Left lung (tissue), 14 donors: ENCODE measurements at places on chromosomes 5 and 9.

GRCh38 chr5:136032564-136032963 is 3.8 kb downstream of the TGFBI start:
- no peak for DNase-seq

DNA sequence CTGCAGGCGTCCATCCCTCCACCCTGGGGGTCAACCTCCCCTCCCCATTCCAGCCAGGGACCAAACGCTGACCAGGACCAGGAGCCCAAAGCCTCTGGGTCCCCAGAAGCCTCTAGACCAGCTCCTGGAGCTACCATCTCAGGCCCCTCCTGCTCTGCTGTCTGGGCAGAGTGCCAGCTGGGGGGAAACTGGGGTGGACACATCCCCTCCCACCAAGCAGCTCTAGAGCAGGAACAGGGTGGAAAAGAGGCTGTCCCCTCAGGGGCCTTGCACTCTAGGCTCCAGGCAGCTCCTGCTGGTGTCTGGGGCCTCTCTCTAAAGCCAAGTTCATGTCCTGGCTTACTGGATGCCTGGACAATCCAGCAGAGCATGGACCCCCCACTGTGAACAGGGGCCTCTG is 4.4 kb downstream of the SSNA1 start:
- no peak for DNase-seq

DNA sequence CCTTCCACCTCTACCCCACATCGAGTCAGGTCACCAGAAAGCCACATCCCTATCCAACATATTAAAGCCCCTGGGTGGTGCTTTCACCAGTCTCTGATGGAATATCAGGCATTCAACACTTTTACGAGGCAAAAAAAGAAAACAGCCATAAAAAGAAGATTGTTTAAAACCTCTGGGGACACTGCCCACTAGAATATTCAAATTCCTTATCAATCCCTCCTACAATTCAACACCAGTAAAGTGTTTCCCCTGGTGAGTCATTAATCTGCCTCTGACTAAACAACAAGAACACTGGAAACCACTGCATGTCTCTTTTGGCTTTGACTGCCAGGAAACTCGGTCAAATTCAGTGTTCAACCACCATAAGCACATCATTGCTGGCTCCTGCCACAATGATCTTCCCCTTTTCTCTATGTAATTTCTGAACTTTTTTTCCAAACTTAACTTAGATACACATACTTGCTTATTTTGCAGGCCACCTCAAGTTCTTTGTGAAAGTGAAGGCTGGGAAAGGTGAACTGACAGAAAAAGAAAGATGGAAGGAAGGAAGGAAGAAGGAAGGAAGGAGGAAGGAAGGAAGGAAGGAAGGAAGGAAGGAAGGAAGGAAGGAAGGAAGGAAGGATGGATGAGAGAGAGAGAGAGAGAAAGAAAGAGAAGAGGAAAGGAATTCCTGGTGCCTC is 105.3 kb downstream of the PAX5 start:
- DNase-seq: no peak

- DNase-seq: no peak
Observed at GRCh38 chr9:104240890-104241289, 146.8 kb downstream of the SMC2 start.

- peak; percentile 63 for DNase-seq
Observed at GRCh38 chr5:119302916-119303897, 52.6 kb upstream of the TNFAIP8 start.

DNA sequence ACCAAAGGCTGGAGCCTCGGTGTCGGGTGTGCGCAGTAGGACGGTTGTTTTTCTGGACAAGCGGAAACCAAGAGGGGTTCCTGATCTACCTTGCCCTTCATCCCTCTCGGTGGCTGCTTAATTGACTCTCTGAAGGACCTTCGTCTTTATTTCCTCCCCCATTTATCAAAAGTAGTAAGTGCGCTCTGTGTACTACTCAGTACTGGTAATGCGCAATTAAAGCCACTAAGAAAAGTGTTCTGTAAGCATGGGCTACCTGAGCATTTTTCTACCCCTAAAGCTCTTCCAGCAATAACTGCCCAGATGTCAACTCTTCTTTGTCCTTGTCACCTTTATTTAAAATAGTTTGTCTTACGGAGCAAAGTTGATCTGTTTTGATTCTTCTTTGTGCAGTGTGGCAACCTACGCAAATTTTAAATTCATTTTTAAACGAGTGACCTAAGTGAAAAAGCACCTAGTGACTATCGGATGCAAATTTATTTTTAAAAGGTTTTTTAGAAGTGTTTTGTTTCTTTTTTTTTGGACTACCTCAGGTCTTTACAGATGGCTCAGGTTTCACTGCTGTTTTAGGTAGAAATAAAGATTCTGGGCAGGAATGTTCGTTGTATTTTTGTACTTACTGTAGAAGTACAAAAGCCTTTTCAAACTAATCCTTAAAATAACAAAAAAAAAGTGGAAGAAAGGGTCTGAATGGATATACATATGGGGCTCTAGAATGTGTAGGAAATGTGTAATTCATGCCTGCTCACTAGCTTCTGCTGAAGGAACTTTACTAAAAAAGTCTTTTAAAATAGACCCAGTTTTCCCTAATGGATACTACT is 2.0 kb downstream of the JMY start:
- peak; percentile 4 for DNase-seq

- DNase-seq: peak; percentile 60
Observed at GRCh38 chr5:1958211-1959010, 75.7 kb upstream of the IRX4 start.

- DNase-seq: no peak
Observed at GRCh38 chr9:12272471-12273120, 420.6 kb upstream of the TYRP1 start.

- DNase-seq: no peak
Observed at GRCh38 chr9:127136081-127136879, 13.8 kb upstream of the ANGPTL2 start.

DNA sequence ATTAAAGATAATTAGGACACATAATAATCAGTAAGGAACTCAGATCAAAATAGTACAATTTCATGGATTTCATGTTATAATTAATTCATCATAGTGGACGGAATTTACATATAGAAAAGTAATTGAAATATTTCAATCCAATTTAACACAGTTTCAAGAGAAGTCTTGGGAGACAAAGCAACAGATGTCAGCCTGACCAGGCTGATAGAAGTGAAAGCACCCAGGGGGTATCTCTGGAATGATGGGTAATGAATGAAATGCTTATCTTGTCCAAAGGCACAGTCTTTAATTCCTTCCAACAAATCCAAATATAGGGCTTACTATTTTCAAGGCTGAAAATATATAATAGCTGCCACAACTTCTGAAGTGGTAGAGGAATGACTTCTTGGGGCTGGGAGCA is 629.3 kb upstream of the RGMB start:
- no peak for DNase-seq

DNA sequence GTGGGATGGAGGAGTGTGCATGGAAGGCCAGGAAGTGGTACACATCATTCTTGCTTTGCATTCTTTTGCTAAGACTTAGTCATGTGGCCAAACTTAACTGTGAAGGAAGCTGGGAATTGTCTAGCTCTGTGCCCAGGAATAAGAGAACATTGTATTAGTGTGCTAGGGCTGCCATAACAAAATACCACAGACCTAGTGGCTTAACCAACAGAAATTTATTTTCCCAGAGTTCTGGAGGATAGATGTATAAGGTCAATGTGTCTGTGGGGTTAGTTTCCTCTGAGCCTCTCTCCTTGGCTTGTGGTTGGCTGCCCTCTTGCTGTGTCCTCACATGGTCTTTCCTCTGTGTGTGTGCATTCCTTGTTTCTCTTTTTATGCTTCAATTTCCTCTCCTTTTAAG is 32.4 kb downstream of the NNT start:
- no peak for DNase-seq

DNA sequence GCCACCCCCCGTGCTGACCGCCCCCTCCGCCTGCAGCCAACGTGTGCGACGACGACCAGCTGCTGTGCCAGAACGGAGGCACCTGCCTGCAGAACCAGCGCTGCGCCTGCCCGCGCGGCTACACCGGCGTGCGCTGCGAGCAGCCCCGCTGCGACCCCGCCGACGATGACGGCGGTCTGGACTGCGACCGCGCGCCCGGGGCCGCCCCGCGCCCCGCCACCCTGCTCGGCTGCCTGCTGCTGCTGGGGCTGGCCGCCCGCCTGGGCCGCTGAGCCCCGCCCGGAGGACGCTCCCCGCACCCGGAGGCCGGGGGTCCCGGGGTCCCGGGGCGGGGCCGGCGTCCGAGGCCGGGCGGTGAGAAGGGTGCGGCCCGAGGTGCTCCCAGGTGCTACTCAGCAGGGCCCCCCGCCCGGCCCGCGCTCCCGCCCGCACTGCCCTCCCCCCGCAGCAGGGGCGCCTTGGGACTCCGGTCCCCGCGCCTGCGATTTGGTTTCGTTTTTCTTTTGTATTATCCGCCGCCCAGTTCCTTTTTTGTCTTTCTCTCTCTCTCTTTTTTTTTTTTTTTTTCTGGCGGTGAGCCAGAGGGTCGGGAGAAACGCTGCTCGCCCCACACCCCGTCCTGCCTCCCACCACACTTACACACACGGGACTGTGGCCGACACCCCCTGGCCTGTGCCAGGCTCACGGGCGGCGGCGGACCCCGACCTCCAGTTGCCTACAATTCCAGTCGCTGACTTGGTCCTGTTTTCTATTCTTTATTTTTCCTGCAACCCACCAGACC is 80.2 kb downstream of the NTNG2 start:
- DNase-seq: peak; percentile 86

GRCh38 chr5:149895416-149896345 is 48.9 kb downstream of the PDE6A start:
- DNase-seq: no peak

DNA sequence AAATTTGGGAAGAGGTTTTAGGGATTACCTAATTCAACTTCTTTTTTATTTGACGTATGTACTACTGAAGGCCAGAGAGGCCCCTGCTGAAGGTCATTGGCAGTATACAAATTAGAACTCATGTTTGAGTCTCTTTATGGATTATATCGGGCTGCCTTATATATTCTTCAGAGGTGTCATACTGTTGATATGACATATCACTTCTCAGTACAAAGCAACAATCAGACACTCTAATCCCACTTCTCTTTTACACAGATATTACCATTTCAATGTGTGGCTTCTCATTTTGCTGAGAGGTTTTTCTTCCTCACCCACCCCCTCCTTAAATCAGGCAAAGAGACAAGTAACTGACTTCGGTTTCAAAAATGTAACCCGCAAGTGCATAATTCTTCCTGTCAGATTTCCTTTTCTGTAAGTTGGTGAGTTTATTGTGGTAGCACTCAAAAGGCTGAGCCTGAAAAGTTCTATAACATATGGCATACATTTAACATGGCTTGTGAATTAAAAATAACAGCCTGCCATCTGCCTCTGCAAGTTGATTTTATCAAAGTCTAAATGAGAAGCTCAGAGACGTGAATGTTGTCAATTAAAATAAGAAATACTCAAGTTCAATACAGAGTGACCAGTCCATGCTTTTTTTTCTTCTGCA is 163.6 kb upstream of the RORB start:
- no peak for DNase-seq

- DNase-seq: no peak
Observed at GRCh38 chr5:35675392-35675791, 57.7 kb downstream of the SPEF2 start.

DNA sequence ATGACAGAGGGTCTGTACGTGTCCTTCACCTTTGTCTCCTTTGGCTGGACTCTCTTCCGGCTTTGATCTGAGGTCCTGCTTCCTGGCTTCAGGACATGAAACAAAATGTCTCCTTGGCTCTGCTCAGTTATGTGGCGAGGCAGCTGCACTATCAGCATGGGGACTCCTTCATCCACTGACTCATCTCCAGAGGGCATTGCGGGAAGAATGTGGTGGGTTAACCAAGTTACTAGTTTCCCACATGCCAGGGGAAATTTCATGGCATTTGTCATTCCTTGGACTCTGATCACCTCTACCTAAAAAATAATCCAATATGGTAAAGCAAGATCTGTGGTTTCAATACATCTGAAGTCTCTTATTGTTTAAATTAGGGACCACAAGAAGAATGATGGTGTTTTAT is 259.7 kb downstream of the MED10 start:
- no peak for DNase-seq

DNA sequence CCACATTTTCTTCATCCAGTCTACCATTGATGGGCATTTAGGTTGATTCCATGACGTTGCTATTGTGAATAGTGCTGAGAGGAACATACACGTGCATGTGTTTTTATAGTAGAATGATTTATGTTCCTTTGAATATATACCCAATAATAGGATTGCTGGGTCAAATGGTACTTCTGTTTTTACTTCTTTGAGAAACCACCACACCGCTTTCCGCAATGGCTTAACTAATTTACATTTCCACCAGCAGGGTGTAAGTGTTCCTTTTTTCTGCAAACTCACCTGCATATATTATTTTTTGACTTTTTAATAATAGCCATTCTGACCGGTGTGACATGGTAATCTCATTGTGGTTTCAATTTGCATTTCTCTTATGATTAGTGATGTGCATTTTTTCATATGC is 82.2 kb upstream of the RFX3 start:
- no peak for DNase-seq

- DNase-seq: no peak
Observed at GRCh38 chr9:120923620-120924328, 2.8 kb downstream of the TRAF1 start.

GRCh38 chr5:22329683-22330082 is 523.5 kb downstream of the CDH12 start:
- DNase-seq: no peak

GRCh38 chr5:21918451-21918850 is 934.7 kb downstream of the CDH12 start:
- DNase-seq: no peak

GRCh38 chr9:89351584-89352300 is 33.4 kb downstream of the SECISBP2 start:
- DNase-seq: no peak

- DNase-seq: no peak
Observed at GRCh38 chr5:146675636-146676035, 159.6 kb upstream of the GPR151 start.

DNA sequence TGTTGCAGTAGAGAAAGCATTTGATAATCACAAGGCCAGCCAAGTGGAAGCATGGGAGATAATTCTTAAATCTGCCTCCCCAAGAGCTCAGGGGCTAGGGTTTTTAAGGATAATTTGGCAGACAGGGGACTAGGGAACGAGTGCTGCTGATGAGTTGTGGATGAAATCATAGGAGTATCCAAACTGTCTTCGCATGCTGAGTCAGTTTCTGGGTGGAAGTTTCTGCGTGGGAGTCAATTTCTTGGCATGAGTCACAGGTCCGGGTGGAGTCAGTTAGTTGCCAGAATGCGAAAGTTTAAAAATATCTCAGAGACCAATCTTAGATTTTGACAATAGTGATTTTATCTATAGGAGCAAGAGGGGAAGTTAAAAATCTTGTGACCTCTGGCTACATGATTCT is 112.6 kb downstream of the TMC1 start:
- no peak for DNase-seq
